ENCODE measurements at places on chromosomes 12 and 14. TPM values are rescaled to one million over a fixed set of nuclear protein-coding genes. Genes with fewer than 3 reads are reported as not detected.

Gene POP5
- total RNA-seq: 29.2 TPM

Gene RTRAF
- 72.8 TPM for total RNA-seq

Gene FAR2
- 19.6 TPM for total RNA-seq

Gene CATSPERB
- not detected for total RNA-seq
